ENCODE measurements at places on chromosomes 6 and 20. TPM values are rescaled to one million over a fixed set of nuclear protein-coding genes. Genes with fewer than 3 reads are reported as not detected.

The FOXA2 gene
- not detected for total RNA-seq

The GHRH gene
- not detected for total RNA-seq

The NRSN1 gene
- 1.5 TPM for total RNA-seq

DNA sequence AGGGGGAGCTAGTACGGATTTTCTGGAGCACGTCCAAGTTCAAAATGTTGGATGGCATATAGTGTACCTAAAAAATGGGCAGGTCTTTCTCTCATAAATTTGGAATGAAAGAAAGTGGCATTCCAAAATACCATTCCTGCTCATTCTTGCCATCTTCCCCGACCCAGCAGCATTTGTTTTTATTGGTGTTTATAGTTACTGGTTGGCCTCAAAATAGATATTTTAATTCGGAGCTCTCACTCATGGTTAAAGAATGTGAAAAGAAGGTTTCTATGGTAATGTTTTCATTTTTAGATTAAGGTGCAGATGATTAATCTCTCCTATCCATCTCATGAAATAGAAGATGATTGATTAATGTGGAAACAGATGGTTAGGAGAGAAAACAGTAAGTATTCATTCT lies 204.5 kb downstream of the HIVEP2 start:
- no peak overlapping the region for H3K4me3 ChIP-seq
- no peak for DNase-seq
- no peaks in the 10 kb centered on the region for H3K27me3 ChIP-seq

The CLVS2 gene
- total RNA-seq = 0.66 TPM

DNA sequence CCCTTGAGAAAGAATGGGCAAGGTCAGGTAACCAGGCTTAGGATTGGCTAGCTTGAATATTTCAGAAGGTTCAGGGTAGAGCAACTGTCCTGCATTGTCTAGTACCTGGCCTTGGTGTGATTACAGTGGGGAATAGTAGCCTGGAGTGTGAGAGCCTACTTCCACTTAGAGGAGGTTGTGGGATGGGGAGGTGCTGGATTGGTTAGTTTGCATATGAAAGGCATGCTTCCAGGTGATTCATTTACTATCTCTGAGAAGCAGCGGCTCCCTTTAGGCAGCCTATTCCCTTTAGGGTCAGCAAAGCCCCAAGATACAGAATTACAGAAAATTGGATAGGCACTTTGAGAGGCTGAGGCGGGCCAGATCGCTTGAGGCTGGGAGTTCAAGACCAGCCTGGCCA lies 25.0 kb upstream of the SCGN start:
- DNase-seq = peak; percentile 82
- no peak overlapping the region for H3K27ac ChIP-seq
- no peak overlapping the region for H3K4me3 ChIP-seq
- no peaks in the 10 kb centered on the region for H3K27me3 ChIP-seq
- H3K4me1 ChIP-seq = peaks cover 21% of the 10 kb centered on the region

DNA sequence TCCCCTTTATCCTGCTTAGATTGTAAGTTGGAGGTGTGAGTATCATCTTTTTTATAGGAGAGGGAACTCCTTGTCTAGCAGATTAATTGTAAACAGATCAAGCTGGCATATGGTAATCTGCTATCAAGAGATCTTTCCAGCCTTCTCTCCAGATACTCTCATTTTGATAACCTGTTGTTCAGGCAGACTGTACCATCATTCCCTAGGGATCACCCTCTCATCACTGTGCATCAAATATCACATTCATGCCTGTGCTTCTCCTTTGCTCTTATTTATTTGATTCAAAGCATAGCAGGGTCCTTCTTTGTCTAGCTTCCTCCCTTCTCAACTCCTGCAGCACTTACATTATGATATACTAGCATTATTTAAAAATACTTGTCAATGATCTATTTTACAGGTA lies 73.8 kb downstream of the LRRC1 start:
- H3K36me3 ChIP-seq = no peaks in the 10 kb centered on the region
- H3K27ac ChIP-seq = no peak overlapping the region
- no peaks in the 10 kb centered on the region for H3K27me3 ChIP-seq
- no peak for DNase-seq
- H3K4me3 ChIP-seq = no peak overlapping the region

- no peak for DNase-seq
- H3K27ac ChIP-seq = no peak overlapping the region
- H3K4me3 ChIP-seq = no peak overlapping the region
- H3K27me3 ChIP-seq = no peaks in the 10 kb centered on the region
- peaks cover 46% of the 10 kb centered on the region for H3K4me1 ChIP-seq
- H3K36me3 ChIP-seq = no peaks in the 10 kb centered on the region
Measured at GRCh38 chr20:532530-532929, 11.1 kb downstream of the CSNK2A1 start.

DNA sequence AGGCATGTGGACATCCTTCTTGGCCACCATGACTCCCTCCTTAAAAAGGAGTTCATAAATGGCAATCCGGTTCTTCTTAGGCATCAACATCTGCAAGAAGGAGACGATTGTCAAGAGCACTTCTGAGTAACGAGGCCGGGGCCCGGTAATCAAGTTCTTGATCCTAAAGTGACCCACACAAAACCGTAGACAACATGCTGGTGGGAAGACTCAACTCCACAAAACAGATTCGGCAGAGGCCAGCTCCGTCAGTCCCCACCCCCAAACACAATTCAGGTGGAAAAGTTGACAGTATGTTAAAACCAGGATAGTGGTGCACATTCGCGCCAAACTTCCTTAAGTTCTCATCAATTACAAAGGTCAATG lies 754 bp downstream of the RPS10 start:
- peaks cover 16% of the 10 kb centered on the region for H3K4me1 ChIP-seq
- DNase-seq = no peak
- H3K27ac ChIP-seq = peak overlapping the region; percentile 95
- H3K27me3 ChIP-seq = no peaks in the 10 kb centered on the region
- peak overlapping the region; percentile 99 for H3K4me3 ChIP-seq
- peaks cover 49% of the 10 kb centered on the region for H3K36me3 ChIP-seq

GRCh38 chr6:31680226-31681134 lies at the start of gene LY6G5C:
LY6G5C (minus strand) TSS chr6:31681067; CDS start chr6:31680373, 694 bp downstream.
- no peaks in the 10 kb centered on the region for H3K36me3 ChIP-seq
- H3K4me3 ChIP-seq = peak within 1 kb of the TSS; percentile 75
- H3K27me3 ChIP-seq = peaks cover 18% of the 10 kb centered on the region
- peak; percentile 85 for DNase-seq

DNA sequence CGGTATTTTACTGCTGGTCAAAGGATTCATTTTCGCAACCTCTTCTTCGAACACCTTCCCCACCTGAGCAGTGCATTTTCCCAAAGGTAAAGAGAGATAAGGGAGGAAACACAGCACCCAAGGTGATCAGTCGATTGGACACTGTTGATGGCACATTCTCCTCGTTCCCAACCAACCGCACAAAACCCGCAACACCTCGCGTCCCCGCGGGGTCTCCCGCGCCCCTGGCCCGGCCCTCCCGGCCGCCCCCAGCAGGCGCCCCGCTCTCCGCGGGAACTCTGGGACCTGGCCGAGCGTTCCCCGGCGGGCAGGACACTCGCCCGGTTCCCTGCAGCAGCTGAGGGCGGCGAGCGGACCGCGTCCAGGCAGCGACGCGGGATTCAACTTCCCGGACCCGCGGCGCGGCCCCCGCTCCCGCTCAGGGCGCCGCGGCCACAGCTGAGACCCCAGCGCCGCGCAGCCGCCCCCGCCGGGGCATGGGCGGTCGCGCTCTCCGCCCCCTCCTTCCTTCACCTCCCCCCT lies 506 bp downstream of the RGS17 start:
- peaks cover 39% of the 10 kb centered on the region for H3K27me3 ChIP-seq
- peak; percentile 32 for DNase-seq
- H3K4me3 ChIP-seq = peak overlapping the region; percentile 95

- no peaks in the 10 kb centered on the region for H3K36me3 ChIP-seq
- H3K4me1 ChIP-seq = no peaks in the 10 kb centered on the region
- H3K4me3 ChIP-seq = no peak overlapping the region
Measured at GRCh38 chr6:84284428-84285049, 57.1 kb upstream of the CEP162 start.

DNA sequence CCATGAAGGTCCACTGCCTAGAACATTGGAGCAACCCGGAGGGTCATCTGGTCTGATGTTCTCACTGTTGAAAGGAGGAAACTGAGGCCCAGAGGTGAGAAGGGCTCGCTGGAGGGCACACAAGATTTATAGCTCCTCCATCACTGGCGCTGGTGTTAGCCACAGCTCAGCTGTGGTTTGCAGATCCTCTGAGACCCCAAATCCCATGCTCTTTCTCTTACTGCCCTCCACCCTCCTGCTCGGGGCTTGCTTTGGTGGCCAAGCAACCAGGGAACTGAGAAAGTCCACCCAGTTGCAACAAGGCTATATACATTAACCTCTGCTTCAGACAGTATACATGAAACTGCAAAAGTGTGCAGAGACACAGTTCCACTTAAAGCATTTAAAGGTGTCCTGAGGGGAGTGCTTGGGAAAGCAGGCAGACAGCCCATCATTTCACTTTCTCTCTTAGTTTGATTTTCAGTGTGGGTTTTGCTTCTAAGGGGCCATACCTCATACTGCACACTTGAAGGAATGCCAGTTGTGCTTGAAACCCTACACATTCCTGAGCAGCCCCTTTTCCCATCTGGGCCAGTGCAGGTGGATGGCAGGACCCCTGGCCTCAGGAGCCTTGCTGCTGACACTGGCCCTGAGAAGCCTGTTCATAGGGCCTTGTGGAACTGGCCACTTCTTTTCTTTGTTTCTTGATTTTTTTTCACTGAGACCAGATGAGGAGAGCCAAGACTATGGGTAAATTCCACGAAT lies 347.6 kb downstream of the CDC5L start:
- H3K27ac ChIP-seq = no peak overlapping the region
- H3K4me3 ChIP-seq = no peak overlapping the region
- H3K36me3 ChIP-seq = no peaks in the 10 kb centered on the region
- no peak for DNase-seq

The SIM1 gene
- 0.23 TPM for total RNA-seq

DNA sequence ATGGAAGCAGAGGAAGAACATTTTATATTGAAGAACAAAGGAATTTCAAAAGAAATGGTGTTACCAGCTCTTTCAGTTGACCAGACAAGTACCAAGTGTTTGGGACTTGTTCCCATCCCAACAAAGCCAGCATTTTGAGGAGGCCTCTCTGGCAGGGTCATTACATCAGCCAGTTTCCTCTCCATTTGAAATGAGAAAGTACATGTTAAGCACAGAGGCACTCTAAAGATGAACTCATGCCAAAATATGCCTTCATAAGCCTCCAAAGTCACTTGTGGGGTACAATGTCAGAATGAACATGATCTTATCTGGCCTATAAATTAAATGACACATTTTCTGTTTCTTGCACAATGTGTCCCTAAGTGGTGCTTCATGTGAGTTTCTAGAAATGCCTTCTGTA lies 223.9 kb downstream of the PRL start:
- DNase-seq = no peak
- peaks cover 17% of the 10 kb centered on the region for H3K4me1 ChIP-seq
- no peaks in the 10 kb centered on the region for H3K27me3 ChIP-seq
- peak overlapping the region; percentile 7 for H3K27ac ChIP-seq
- no peak overlapping the region for H3K4me3 ChIP-seq
- no peaks in the 10 kb centered on the region for H3K36me3 ChIP-seq

The TREML4 gene
- not detected for total RNA-seq

DNA sequence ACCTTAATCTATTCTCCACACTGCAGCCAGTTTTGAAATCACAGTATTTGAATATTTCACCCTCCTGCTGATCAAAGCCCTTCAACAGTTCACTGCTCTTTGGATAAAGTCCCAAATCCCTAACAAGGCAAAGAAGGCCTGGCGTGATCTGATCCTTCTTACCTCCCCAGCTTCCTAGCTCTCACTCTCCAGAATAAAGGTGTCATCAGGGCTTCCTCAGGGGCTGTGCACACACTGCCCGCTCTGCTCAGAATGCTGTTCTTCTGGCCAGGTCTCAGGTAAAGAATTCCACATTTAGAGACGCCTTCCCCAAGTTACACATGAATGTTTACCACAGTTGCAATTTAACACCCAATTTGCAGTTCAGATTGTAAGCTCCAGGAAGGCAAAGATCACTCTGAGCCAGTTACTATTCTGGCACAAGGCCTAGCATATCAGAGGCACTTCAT lies 58.9 kb upstream of the MCM9 start:
- H3K4me1 ChIP-seq = no peaks in the 10 kb centered on the region
- no peak for DNase-seq
- H3K27me3 ChIP-seq = no peaks in the 10 kb centered on the region
- H3K36me3 ChIP-seq = no peaks in the 10 kb centered on the region
- H3K27ac ChIP-seq = no peak overlapping the region

GRCh38 chr20:47454298-47455132 lies 47.2 kb upstream of the NCOA3 start:
- DNase-seq = no peak
- no peak overlapping the region for H3K4me3 ChIP-seq
- no peaks in the 10 kb centered on the region for H3K27me3 ChIP-seq
- no peaks in the 10 kb centered on the region for H3K36me3 ChIP-seq
- H3K4me1 ChIP-seq = no peaks in the 10 kb centered on the region

DNA sequence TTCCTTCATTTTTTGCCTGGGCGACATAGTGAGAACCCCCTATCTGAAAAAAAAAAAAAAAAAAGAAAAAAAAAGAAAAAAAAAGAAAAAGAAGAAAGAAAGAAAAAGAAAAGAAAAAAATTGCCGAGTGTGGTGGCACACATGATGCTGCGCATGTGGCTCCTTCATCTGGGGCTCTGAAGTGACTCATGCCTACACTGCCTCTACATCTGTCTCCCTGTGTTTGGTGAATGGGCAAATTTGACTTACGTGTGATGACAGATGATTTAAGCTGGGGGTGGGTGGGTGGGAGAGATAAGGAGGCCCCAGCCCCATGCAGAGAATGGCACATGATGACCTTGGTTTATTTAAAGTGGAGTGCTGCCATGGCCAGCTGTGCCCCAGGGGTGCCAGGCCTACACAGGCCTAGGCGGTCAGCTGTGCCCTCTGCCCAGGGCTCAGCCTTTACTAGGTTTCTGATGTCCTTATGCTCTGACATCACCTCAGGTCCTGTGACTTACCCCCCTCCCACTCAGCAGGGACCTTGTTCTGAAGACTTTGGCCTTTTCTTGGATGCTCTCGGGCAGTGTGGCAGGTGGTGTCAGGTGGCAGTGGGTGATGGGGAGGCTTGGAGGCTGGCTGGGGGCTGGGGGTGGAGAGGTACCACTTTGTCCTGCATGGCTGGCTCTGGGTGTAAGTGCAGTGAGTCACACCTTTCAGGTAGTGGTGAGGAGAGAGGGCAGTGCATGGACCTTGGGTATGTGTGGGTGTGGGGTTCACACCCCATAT lies 41.1 kb downstream of the VEGFA start:
- H3K27me3 ChIP-seq = no peaks in the 10 kb centered on the region
- no peaks in the 10 kb centered on the region for H3K36me3 ChIP-seq
- no peak for DNase-seq
- no peak overlapping the region for H3K4me3 ChIP-seq

The B3GAT2 gene
- total RNA-seq = 1.8 TPM

The LHFPL5 gene
- not detected for total RNA-seq

- no peak overlapping the region for H3K27ac ChIP-seq
- H3K36me3 ChIP-seq = no peaks in the 10 kb centered on the region
- peak; percentile 20 for DNase-seq
- H3K4me1 ChIP-seq = peaks cover 26% of the 10 kb centered on the region
Measured at GRCh38 chr6:14023855-14024254, 93.7 kb upstream of the CD83 start.

Measured in GM23338 (cell line).